Cardiac muscle cell (in vitro differentiated cells and primary cell): ENCODE measurements at places on chromosomes 3 and 15. TPM values are rescaled to one million over a fixed set of nuclear protein-coding genes. Genes with fewer than 3 reads are reported as not detected.

LRRC31 gene
- polyA plus RNA-seq, result not detected in 2 replicates

GRCh38 chr3:107328069-107328468 is 49.2 kb upstream of the CCDC54 start:
- no peak for DNase-seq

SKOR1 gene
- 0.24 TPM in 1 of 2 replicates, not detected in the other for polyA plus RNA-seq

DNA sequence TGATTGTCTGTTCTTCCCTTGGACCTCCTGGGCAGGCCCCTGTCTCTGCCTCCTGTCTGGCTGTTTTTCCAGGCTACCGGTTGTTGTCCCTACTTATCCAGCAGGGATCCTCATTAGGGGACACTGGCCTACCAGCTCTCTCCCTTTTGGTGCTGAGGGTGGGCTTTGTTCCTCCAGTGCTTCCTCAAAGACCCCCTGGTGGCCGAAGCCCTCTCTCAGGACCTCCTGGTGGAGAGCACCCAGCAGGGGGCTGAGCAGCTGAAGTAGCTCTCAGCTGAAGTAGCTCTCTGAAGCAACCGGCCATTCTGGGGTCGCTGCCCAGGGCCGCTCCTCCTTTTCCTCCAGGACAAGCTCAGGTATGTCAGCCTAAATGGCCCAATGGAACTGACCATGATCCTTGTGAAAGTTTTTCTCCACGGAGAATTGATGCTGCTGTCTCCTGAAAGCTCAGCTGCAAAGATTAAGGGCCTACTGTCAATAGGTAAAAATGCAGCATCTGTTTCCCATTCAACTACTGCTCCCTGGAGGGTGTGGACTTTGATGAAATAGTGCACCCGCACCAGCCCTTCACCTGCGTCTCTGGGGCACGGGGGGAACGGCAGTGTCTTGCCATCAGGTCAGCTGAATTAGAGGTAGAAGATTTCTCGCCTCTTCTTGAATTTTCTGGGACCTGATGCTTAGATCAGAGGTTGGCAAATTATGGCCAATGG is 27.6 kb downstream of the ARNT2 start:
- DNase-seq, result no peak

DNA sequence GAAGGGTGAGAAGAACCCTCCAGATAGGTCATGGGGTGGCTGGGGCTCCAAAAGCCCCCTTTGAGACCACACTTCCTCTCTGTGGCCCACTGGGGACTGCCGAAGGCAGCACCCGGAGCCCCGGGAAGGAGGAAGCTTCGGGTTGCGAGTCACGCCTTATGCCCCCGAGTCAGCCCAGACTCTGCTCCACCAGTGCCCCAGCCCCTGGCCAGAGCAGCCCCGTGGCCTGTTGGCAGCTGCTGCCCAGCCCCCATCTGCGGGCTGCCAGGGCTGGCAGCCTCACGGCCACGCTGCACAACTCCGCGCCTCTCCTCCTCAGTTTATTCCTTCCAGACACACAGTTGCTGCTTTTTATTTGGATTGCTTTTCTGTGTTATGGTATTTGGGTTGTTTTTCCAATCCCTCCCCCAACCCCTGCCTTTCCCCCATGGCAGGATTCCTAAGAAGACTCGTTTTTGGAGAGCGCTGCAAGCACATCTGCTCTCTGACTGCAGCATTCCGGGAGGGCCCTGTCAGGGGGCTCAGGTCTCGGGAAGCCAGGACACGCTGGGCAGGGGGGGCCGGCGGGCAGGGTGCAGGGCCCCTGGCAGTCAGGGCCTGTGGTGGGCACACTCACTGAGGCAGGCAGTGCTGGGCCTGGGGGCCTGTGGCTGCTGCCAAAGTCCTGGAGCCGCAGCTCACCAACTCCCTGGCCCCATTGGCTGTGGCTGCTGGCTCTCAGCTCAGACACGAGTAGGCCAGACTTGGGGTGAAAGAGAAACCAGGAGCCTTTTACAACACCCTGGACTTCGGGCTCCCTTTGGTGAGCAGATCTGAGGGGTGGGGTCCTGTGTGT is 20.2 kb downstream of the MAGEF1 start:
- peak; percentile 26 for DNase-seq

- DNase-seq, result peak; percentile 57
Observed at GRCh38 chr15:85030301-85030929, 48.8 kb downstream of the PDE8A start.

ATP13A3 gene
- 51.8 and 74.5 TPM in 2 replicates for polyA plus RNA-seq

GRCh38 chr15:62745621-62746225 is 296.8 kb upstream of the TPM1 start:
- DNase-seq, result no peak

CTXN2 gene
- polyA plus RNA-seq, result 0.06 TPM in 1 of 2 replicates, not detected in the other

DNA sequence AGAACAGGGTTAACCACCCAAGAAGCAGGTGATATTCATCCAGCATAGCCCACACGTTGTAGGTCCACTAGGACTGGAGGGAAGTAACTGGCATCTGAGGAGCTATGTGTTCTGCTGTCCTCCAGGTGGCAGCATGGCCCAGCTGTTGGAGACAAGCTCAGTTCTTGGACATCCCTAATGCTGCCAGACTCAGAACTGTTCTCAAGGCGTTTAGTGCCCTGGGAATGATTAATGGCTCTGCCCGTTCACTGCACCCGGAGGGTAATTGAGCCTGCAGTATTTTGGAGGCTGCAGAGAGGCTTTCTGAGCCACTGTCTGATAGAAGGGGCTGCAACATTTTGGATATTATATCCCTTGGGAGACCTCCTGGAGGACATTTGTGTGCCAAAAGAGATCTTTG is 521.3 kb upstream of the SEMA6D start:
- peak; percentile 93 for DNase-seq

DNA sequence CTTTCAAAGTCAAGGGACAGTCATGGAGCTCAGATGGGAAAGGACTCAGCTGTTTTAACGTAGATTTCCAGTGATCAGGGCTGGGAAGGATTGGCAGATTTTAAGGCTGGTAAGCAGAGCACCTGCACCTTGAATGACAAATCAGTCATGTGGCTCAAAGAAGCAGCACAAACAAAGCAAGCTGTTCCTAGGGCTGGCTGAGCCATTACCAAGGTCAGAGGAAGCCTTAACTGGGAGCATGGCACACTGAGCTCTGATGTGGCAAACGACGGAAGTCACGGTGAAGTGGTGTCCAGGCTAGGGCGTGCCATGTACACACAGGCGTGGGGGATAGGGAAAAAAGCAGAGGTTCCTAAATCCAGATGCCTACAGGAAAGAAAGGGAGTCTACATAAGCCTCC is 84.6 kb upstream of the PFN2 start:
- DNase-seq, result no peak

LYZL4 gene
- polyA plus RNA-seq, result 4.9 and 6.9 TPM in 2 replicates

PCLAF gene
- polyA plus RNA-seq, result 59.9 and 73.5 TPM in 2 replicates

GRCh38 chr3:8851703-8852102 is 82.3 kb upstream of the OXTR start:
- peak; percentile 73 for DNase-seq

SPATA12 gene
- 0.91 TPM in 1 of 2 replicates, not detected in the other for polyA plus RNA-seq

FBXO40 gene
- polyA plus RNA-seq, result 6.5 and 10.3 TPM in 2 replicates

CHMP2B gene
- 48.3 and 60.2 TPM in 2 replicates for polyA plus RNA-seq

HRG gene
- not detected in 2 replicates for polyA plus RNA-seq

TMEM108 gene
- polyA plus RNA-seq, result 0.06 and 1.0 TPM in 2 replicates

DNA sequence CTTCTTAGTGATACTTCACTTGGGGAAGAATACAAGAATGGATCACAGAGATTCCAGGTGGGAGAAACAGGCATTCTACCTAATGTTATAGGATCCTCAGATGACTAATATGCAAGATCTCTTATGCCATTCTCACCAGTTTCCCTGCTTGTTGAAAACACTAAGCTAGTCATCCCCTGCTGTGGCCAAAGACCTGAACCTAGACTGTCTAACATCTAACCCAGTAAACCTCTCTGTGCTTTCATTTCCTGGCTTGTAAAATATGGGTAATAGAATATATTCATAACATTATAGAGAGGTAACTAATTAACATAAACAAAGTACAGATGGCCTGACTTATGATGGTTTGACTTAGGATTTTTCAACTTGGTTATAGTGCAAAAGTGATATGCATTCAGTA is 776.3 kb downstream of the TUSC7 start:
- no peak for DNase-seq

- DNase-seq, result no peak
Observed at GRCh38 chr15:47129033-47129432, 588.3 kb upstream of the SEMA6D start.

TJP1 gene
- polyA plus RNA-seq, result 66.6 and 69.4 TPM in 2 replicates

- DNase-seq, result peak; percentile 26
Observed at GRCh38 chr15:92393071-92393979, at the start of gene ST8SIA2. Gene ST8SIA2, plus strand, starts transcription at chr15:92393881. Its CDS starts 184 bp downstream, at chr15:92394065.

FES gene
- 5.4 and 12.7 TPM in 2 replicates for polyA plus RNA-seq

DNA sequence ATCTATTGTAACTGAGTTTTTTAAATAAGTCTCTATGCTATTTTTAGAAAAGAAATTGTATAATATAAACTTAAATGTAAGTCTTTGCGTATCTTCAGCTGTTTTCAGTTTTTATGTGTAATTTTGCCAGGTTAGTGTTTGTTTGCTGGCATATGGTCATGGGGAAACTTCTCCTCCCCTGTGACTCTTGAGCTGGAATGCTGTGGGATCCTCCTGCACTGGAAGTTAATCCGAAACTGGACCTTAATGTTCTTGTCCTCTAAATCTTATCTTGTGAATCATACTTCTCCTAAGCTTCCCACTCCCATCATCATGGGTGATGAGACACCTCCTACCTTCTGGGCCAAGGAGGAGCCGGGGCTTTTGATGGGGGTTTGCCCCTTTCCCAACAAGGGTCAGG is 52.4 kb upstream of the CHST2 start:
- DNase-seq, result peak; percentile 6

CHL1 gene
- not detected in 2 replicates for polyA plus RNA-seq

GRCh38 chr3:11720304-11720898 is 76.7 kb upstream of the VGLL4 start:
- peak; percentile 82 for DNase-seq

- DNase-seq, result peak; percentile 77
Observed at GRCh38 chr3:150721285-150722130, 17.8 kb upstream of the ERICH6 start.

HACL1 gene
- 11.0 and 24.6 TPM in 2 replicates for polyA plus RNA-seq

DNA sequence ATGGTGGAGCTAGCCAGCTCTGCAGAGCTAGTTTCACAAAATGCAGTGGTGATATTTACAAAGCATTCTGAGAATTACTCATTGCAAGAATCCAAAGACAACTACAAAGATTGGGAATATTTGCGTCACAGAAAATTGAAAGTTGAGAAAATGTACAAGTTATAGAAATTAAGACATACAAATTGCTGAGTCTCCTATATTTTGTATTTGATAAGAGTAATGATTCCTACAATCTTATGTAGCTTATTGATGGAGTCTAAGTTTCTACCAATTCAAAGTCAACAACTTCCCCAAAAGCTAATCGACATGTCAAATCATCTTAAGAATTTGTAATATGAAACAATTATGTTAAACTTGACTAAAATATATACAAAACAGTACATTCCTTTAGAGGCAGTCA is 46.4 kb upstream of the TOP2B start:
- no peak for DNase-seq

P2RY1 gene
- 1.9 and 2.5 TPM in 2 replicates for polyA plus RNA-seq

LMAN1L gene
- not detected in 2 replicates for polyA plus RNA-seq

DNA sequence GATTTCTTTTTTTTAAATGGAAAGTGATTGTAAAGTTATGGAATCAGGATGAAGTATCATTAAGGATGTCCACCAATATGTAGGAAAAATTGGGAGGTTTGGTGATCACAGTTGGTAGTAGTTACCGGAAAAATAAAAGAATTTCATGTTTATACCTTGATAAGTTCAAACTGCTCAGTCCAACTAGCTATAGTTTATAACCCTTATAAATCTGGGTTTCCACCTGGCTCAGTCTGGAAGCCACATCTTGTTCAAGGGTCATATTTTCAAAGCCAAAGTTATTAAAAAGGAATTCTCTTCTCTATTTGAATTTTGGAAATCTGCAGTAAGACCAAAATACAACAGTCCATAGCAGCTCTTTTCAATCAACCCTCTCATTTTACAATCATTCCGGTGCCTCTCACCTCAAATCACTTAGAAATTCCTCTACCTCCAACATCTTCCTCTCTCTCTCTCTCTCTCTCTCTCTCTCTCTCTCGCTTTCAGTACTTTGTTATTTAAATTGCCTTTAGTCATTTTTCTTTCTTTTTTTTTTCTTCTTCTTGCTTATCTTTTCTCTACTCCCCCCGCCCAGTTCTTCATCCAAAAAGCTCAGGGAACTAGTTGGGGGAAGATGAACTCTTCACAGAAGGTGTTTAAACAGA is 186.2 kb upstream of the TBC1D5 start:
- no peak for DNase-seq

DNA sequence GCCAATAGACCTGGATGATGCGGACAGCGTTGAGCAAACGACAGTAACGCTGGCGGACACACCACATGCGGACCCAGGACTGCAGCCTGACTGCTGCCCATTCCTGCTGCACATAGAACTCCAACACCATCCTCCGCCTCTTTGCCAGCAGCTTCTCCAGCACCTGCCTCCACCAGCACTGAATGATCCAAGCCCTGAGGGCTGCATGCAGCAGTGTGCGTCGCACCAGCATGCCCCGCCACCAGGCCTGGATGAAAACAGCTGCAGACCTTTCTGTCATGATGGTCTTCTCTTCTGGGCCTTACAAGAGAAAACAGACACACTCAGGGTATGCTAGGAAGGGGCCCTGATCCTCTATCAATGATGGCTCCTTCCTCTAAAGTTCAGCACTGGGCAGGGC is 1.5 kb downstream of the IQCF5 start:
- no peak for DNase-seq

ADAMTS17 gene
- polyA plus RNA-seq, result 0.09 and 3.3 TPM in 2 replicates

GABRG3 gene
- polyA plus RNA-seq, result not detected in 2 replicates

XCR1 gene
- not detected in 2 replicates for polyA plus RNA-seq

NPRL2 gene
- polyA plus RNA-seq, result 51.9 and 64.4 TPM in 2 replicates

DNA sequence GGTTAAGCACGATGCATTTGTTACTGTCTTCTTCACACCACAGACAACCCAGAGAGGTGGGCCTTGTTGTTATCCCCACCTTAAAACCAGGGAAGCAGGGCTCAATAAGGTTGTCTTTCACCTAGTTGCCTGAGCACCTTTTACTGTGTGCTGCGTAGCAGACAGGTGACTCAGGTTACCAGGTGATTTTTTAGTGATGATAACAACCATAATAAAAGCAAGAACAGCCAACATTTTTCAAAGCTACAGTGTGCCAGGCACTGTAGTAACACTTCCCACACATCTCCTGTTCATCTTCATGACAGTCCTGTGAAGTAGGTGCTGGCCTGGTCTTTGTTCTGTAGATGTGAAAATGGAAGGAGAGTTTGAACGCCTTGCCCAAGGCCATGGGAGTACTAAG is 132.2 kb downstream of the SLC25A26 start:
- DNase-seq, result no peak

GRCh38 chr3:133424937-133425869 is 25.3 kb downstream of the BFSP2 start:
- no peak for DNase-seq

DNA sequence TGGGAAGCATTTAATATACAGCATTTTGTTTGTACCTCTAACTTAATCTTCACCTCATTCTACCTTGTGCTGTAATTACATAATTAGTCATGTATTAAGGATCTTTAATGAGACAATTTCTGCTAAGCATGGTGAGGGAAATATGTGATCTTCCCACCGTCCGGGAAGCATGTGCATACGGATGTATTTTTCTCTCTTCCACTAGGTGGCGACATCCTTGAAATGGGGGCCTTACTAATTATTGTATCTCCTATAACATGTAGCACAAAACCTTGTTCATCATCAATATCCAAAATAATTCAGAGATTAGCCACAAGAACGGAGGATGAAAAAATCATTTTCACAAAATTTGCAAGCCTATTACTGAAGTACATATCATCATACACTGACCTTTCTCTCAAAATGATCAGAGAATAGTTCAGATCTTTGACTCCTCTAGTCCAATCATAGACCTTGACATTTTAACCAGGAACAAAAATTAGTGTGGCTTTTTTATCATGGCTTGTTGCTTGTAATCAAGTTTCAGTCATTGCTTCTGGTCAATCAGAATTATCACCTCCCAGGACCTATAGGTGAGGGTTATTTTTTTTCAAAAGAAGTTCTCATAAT is 148.9 kb upstream of the GBE1 start:
- peak; percentile 53 for DNase-seq

CD96 gene
- not detected in 2 replicates for polyA plus RNA-seq
